ENCODE measurements at places on chromosomes 2 and 18.

DNA sequence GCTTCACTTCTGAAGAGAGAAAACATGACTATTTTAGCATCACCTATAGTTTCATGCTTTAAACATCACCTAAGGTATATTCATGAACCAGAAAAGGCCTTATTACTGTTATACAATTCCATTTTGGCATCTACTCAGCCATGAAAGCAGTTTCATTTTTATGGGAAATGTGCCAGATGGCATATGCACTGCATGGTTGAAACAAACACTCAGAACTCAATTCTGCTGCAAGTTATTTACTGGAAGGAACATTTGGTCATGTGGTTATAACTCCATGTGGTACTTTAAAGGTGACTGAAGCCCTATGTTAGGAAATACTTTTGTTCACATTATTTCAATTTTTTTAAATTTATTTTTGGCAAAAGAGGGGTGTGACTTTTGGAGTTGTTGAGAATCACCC is 287.5 kb upstream of the CRIM1 start:
- H3K4me1 ChIP-seq, result no peaks in the 10 kb centered on the region
- H3K27me3 ChIP-seq, result no peaks in the 10 kb centered on the region
- no peak overlapping the region for H3K4me3 ChIP-seq
- no peaks in the 10 kb centered on the region for H3K36me3 ChIP-seq
- H3K27ac ChIP-seq, result no peak overlapping the region

DNA sequence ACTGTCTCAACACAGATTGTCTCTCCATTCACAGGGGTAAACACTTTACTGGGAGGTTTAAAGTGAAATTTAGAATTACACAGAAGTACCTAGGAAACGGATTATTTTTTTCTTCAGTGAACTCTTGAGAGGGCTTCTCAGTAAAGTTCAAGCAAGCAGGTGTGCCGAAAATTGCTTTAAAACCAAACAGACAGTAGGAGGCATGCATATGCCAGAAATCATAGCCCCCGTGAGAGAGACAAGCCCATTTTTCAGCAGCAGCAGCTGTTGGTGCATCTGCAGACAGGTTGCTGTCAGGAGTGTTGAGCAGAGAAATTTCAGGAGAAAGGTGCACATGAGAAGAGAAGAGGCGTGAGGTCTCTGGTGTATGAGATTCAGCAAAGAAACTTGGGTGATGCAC is 2115.5 kb upstream of the CELF4 start:
- no peak overlapping the region for H3K4me3 ChIP-seq
- no peaks in the 10 kb centered on the region for H3K4me1 ChIP-seq
- H3K27ac ChIP-seq, result no peak overlapping the region
- no peaks in the 10 kb centered on the region for H3K36me3 ChIP-seq

- no peaks in the 10 kb centered on the region for H3K27me3 ChIP-seq
- H3K27ac ChIP-seq, result no peak overlapping the region
- DNase-seq, result no peak
Measured at GRCh38 chr2:95174031-95174542, 8.5 kb downstream of the ZNF2 start.

- DNase-seq, result no peak
- peaks cover 5% of the 10 kb centered on the region for H3K4me1 ChIP-seq
- no peak overlapping the region for H3K27ac ChIP-seq
- no peaks in the 10 kb centered on the region for H3K36me3 ChIP-seq
- H3K4me3 ChIP-seq, result no peak overlapping the region
Measured at GRCh38 chr2:216650626-216651257, 17.5 kb downstream of the IGFBP2 start.

- no peaks in the 10 kb centered on the region for H3K4me1 ChIP-seq
- H3K36me3 ChIP-seq, result no peaks in the 10 kb centered on the region
- H3K4me3 ChIP-seq, result no peak overlapping the region
- no peak overlapping the region for H3K27ac ChIP-seq
Measured at GRCh38 chr2:175843625-175844024, 158.4 kb downstream of the LNPK start.

DNA sequence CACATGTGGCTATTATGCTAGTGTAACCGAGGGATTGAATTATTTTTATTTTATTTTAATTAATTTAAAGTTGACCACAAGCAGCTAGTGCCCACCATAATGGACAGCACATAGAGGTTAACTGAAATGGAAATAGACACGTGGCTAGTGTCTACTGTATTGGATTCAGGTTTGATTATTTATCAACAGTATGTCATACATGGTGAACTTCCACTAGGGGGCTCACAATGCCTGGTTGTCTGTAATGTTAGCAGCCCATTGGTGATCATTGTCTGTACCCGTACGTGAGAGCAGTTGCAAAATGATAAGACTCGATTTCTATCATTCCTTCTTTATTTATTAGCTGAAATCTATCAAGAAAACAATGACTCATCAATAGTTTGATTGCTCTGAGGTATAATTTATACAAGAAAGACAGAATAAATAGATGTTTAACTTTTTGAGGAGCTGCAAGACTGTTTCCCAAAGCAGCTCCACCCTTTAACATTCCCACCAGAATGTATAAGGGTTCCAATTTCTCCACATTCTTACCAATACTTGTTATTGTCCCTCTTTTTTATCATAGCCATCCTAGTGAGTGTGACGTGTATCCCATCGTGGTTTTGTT is 76.5 kb downstream of the CYBRD1 start:
- H3K4me3 ChIP-seq, result no peak overlapping the region
- no peaks in the 10 kb centered on the region for H3K27me3 ChIP-seq
- H3K36me3 ChIP-seq, result no peaks in the 10 kb centered on the region
- no peaks in the 10 kb centered on the region for H3K4me1 ChIP-seq

GRCh38 chr18:8040021-8040420 is 472.9 kb downstream of the PTPRM start:
- no peaks in the 10 kb centered on the region for H3K4me1 ChIP-seq
- H3K4me3 ChIP-seq, result no peak overlapping the region
- no peak overlapping the region for H3K27ac ChIP-seq
- no peaks in the 10 kb centered on the region for H3K27me3 ChIP-seq
- no peak for DNase-seq

DNA sequence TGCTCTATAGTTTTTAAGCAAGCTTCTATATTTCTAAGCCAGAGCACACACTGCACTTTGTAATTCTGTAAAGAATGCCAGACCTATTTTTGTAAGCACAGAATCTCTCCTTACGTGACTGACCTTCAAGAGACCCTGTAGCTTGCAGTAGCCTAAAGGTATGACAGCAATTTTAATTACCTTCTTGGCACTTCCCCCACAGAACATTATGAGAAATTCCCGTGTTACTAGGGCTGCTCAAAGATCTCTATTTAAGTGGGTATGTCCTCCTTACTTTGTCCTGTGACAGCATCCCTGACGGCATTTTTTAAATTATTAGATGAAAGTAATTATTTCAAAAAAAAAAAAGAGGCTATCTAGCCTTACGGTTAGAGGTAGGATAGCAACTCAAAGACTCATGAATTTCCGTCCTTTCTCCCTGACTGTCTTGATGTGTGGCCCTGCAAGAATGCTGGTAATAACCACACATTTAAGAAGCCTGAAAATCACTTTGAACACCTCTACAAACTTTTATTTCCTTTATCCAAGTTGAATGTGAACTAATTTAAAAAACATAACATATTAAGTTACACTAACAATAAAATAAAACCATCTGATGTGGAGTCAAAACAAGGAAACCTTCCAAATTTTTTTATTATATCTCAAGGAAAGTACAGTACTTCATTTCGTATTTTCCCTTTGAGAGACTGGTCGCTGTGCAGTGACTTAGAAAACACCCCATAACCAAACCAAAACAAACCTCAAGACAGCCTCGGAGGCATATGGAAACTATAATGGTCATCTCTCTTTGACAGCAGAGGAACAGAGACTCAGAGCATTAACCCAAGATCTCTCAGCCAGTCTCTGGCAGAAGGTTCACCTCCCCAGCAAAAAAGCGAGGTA is 54.9 kb downstream of the THUMPD2 start:
- no peak overlapping the region for H3K4me3 ChIP-seq
- H3K27me3 ChIP-seq, result no peaks in the 10 kb centered on the region
- H3K4me1 ChIP-seq, result peaks cover 3% of the 10 kb centered on the region
- no peak overlapping the region for H3K27ac ChIP-seq
- no peak for DNase-seq
- no peaks in the 10 kb centered on the region for H3K36me3 ChIP-seq

DNA sequence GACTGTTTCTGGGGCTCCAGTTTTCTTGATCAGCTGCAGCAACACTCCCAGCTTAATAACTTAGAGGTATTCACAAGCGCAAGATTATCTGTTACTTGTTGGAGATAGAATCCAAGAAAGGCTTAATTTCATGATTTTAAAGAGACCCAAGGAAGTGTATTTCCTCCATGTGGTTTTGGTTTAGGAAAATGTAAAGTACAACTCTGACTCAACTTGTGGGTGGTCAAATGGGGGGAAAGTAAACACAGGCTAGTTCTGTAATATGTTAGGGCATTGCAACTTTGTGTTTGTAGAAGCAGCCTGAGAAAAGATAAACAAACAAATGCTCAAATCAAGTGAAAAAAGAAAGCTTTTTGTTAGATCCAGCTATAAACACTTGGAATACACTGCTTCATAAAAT is 90.1 kb upstream of the COL3A1 start:
- no peak for DNase-seq
- H3K4me3 ChIP-seq, result no peak overlapping the region

All from iPS DF 6.9 (cell line).